Ascending aorta (tissue), 2 donors: ENCODE measurements at places on chromosomes 1 and 21. TPM values are rescaled to one million over a fixed set of nuclear protein-coding genes. Genes with fewer than 3 reads are reported as not detected.

LAPTM5 gene
- total RNA-seq: 56.1 TPM

KISS1 gene
- not detected for total RNA-seq

- DNase-seq: peak; percentile 70
These were observed 12.8 kb upstream of the LMX1A start for GRCh38 chr1:165369255-165369848.

- no peak for DNase-seq
These were observed 1123.3 kb upstream of the B3GALT2 start for GRCh38 chr1:194309697-194310096.

GRCh38 chr1:109539676-109540075 is at the start of gene GPR61:
GPR61 (plus strand) TSS chr1:109539872; CDS start chr1:109543023, 3,151 bp downstream.
- DNase-seq: no peak
